ENCODE measurements at places on chromosomes 2 and 18. TPM values are rescaled to one million over a fixed set of nuclear protein-coding genes. Genes with fewer than 3 reads are reported as not detected.

GRCh38 chr2:236171680-236172254, 3.6 kb upstream of the GBX2 start:
- no peak for DNase-seq

LRRC30 gene
- total RNA-seq, result not detected

ADD2 gene
- 124 TPM for total RNA-seq

ZAP70 gene
- total RNA-seq, result 0.22 TPM

- DNase-seq, result no peak
Observed at GRCh38 chr2:223979730-223980396, 22.6 kb downstream of the MRPL44 start.

DNA sequence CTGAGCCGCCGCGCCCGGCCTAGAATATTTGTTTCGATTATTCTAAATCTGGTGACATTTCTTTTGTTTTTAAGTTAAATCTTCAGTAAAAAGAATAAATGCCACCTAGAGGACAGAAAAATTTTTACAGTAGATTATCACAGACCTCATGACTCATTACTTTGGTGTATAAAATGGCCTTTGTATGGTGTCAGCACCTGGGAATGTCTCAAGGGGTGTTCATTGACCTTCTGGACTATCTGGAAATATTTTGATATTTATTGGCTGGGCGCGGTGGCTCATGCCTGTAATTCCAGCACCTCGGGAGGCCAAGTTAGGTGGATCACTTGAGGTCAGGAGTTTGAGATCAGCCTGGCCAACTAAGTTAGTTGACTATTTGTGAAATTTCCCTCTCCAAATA, 30.3 kb upstream of the SLC30A6 start:
- DNase-seq, result no peak

- no peak for DNase-seq
Observed at GRCh38 chr2:196113061-196113974, 44.7 kb upstream of the DNAH7 start.

Measured in H9 (cell line).